Posterior cingulate gyrus (tissue), 11 donors: ENCODE measurements at places on chromosomes 16 and 17.

- no peak for DNase-seq
Observed at GRCh38 chr16:14564861-14565687, 65.0 kb downstream of the PARN start.

- DNase-seq = peak; percentile 13
Observed at GRCh38 chr16:52498328-52499059, 48.4 kb downstream of the TOX3 start.

DNA sequence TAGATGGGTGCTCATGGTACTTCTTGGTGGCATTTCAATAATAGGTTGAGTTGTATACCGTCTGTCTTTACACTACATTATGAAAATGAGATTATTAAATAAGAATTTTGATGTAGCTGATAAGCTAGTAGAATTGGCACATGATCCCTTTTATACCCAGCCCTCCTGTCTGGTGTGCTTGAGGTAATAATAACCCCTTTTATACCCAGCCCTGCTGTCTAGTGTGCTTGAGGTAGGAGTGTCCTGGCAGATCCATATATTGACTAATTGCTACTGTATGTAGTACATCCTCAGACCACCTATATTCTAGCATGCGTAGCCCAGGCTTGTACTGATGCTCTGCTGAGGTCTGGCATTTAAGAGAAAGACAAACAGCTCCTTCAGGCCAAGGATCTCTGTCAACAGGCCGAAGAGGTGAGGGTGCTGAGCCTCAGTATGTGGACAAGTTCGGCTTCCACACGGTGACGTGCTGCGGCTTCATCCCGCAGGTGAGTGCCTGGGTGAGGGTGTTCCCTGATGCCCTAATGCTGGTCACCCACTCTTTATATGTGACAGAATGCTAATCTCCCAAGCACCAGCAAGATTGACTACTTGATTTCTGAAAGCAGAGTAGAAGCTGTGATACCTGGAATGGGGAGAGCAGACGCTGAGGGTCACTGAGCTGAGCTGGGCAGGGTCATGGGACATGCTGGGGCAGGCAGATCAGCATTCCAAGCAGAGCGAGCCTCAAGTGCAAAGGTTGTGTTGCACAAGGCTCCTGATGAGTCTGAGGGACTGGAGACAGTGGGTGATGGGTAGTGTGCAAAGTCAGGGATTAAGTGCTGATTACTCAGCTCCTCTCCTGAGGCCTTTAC is 5.7 kb downstream of the FN3K start:
- no peak for DNase-seq

- DNase-seq = no peak
Observed at GRCh38 chr16:55248058-55248457, 75.9 kb upstream of the IRX6 start.

DNA sequence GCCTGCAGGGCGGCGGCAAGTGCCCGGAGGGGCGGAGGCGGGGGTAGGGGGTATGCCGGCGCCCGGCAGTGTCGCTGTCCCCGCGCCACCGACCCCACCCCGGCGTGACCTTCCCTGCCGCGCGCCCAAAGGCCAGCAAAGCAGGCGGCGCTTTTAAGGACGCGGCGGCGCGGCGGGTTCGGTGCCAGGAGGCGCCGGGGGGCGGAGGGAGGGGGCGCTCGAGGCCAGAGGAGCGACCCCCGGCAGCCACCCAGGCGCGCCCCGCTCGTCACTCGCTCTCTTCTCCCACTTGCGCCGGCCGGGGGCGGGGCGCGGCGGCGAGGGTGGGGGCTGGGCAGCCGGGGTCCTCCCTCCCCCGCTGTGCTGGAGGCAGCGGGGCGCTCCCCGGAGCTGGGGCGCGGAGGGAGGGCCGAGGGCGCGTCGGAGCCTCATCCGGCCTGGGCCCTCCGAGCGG is 8.6 kb upstream of the BAHCC1 start:
- peak; percentile 90 for DNase-seq

DNA sequence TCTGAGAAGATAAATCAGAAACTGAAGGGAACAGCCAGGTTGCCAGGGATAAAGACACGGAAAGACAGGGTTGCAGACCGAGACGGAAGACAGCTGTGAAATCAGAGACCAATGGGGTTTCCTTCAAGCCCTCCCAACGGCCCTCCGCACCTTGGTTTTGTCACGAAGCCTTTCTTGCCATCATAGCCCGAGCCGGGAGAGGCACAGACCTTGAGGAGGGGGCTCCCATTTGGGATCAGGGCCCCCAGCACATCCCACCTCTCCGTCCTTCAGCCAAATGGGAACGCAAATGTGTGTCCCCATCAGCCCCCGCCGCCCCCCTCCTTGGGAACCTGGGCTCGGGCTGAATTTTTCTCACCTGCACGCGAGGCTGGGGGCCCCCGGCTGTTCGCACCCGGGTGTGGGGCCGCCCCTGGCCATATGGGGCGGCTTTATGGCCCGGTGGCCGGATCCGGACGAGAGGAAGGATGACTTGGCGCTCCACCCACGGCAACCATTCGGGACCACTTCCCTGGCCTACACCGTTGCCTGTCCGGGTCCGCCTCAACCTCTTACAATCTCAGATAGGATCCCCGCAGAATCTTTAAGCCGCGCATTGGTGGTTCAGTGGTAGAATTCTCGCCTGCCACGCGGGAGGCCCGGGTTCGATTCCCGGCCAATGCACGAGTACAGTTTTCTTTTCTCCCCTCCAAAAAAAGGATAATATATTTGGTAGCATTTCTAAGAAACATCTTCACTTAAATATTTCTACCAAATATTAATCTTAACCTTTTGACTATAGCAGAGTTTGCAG is 1.4 kb upstream of the HES7 start:
- peak; percentile 85 for DNase-seq

GRCh38 chr16:49478616-49479015 is 105.0 kb downstream of the C16orf78 start:
- no peak for DNase-seq

GRCh38 chr16:77509796-77510195 is 75.0 kb upstream of the ADAMTS18 start:
- DNase-seq = no peak

DNA sequence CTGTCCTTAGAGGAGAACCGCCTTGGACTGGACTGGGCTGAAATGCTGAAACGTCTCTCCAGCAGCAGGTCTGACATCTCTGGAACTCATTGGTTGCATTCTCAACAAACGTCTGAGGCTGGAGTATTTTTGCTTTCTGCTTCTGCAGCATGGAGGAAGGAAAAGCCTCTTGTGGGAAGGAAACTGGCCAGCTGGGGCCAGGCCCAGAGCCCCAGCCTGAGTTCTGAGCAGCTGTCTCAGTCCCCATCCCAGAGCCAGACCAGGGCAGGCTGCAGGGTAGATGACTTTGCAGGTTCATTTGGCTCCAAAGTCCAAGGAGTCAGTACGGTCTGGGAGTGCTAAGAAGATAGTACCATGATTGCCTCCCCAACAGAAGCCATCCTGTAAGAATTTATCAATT is 18.3 kb downstream of the TEKT3 start:
- DNase-seq = no peak

GRCh38 chr17:46991617-46992016 is 12.6 kb upstream of the RPRML start:
- no peak for DNase-seq

DNA sequence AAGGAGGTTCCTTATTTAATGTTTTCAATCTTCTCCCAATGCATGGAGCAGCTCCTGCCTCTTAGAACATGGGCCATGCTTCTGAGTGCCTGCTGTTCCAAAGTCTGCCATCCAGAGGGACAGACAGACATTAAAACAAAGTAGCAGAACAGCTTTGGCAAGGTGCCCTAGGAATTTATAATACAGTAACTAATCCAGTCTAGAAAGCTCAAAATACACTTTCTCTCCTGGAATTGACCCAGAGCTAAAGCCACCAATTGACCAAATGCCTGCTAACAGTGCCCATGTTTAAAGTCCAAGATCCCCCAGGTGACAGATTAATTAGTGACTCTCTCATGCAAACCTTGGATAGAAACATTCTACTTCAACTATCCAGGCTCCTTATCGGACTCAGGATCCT is 11.1 kb upstream of the CHRNE start:
- no peak for DNase-seq

GRCh38 chr17:78355045-78355641 is 4.7 kb downstream of the SOCS3 start:
- no peak for DNase-seq

GRCh38 chr16:88866151-88866920 is at the start of gene PABPN1L:
TSS of gene PABPN1L (minus strand) at chr16:88866660. CDS start at chr16:88866606, 54 bp downstream.
- DNase-seq = no peak

DNA sequence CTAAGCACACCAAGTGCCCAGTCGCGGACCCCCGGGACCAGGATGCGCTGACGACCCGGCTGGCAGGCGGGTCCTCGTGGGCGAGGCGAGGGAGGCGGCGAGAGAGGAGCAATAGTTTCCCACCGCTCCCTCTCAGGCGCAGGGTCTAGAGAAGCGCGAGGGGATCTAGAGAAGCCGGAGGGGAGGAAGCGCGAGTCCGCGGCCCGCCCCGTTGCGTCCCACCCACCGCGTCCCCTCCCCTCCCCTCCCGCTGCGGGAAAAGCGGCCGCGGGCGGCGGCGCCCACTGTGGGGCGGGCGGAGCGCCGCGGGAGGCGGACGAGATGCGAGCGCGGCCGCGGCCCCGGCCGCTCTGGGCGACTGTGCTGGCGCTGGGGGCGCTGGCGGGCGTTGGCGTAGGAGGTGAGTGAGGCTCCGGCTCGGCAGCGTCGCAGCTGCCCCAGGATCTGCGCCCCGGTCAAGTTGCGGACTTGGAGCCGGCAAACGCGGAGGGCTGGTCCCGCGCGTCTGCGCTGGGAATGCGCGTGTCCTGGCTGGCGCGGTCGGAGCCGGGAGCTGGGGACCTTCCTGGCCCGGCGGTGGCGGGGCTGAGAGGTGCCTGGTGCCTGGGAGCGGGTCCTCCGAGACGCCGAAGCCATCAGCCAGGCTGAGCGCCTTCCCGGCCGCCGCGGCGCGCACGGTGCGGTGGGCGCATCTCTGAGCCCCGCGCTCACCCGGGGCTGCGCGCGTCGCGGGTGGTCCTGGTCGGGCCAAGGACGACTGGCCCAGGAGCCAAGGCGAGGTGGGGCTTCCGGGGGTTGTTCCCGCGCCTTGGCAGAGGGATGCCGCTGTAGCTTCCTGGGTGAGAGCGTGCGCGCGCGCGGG is at the start of gene ITGB3:
TSS of gene ITGB3 (plus strand) at position 287 of the 862 bp plus-strand sequence. CDS start at position 322, 35 bp downstream.
- DNase-seq = no peak

GRCh38 chr17:28763804-28764266 is 20.0 kb downstream of the TRAF4 start:
- DNase-seq = no peak

GRCh38 chr17:983921-984320 is 4.3 kb upstream of the NXN start:
- DNase-seq = no peak

GRCh38 chr17:67521775-67522069 is 144.6 kb downstream of the PITPNC1 start:
- no peak for DNase-seq

DNA sequence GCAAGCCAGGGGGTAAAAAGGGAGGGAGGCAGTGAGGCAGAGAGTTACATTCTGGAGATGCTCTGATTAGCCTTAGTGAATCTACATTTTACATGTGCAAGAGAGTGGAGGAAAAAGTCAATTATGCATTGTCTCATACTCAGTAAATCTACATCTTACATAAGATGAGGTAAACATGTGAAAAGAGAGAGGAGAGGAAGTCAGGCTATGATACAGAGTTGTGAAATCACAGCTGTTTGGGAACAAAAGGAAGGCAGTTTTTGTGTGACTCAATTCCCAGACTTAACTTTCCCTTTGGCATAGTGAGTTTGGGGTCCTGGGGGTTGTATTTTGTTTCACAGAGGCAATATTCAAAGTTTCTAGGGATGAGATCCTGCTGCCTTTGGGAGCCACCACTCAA is 67.8 kb downstream of the GP2 start:
- DNase-seq = no peak

DNA sequence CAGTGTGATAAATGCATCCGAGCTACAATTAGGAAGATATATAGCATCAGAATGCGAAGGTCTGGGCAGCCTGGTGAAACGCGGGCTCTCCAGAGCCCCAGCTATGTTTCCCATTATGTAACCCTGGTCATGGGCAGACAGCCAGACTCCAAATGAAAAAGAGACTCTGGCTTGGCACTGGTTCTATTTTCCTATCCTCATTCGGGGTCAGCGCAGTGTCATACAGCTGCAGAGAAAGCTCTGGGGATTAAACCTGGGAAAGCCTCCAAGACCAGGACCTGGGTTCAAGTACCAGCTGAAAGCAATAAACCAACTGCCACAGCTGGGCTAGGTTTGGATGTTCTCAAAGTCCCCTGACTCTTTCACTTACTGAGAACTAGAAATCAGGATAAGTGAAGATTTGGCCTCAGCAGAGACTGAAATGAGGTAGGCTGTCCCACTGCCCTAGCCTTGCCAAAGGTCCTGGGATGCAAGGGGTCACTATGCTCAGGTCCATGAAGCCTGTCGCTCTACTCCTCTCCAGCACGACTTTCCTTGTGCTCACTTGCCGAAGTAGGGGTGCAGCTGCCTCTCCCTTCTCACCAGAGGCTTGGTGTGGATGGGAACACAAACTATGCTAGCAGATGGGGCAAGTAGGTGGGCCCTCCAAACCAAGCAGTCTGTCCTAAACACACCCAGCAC is 123.8 kb downstream of the SMG6 start:
- peak; percentile 51 for DNase-seq

DNA sequence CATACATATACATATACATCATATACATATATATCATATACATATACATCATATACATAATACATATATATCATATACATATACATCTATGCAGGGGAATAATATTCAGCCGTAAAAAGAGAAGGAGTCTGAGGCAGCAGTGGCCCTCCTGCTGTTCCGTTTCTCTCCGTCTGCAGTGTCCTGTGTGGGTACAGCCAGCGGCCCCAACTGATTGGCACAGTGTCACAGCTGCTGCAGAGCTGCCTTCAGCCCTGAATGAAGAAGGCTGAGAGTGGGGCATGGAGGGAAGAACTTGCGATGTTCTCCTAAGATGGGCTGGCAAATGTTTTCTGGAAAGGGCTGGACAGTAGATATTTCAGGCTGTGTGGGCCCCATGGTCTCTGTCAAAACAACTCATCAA is 146.9 kb downstream of the SNX29 start:
- no peak for DNase-seq

GRCh38 chr17:8147805-8148404 is 4.3 kb downstream of the PER1 start:
- no peak for DNase-seq

- peak; percentile 26 for DNase-seq
Observed at GRCh38 chr16:12459391-12460063, 344.2 kb downstream of the CPPED1 start.

- peak; percentile 54 for DNase-seq
Observed at GRCh38 chr17:29722411-29723198, 99.9 kb upstream of the CORO6 start.

DNA sequence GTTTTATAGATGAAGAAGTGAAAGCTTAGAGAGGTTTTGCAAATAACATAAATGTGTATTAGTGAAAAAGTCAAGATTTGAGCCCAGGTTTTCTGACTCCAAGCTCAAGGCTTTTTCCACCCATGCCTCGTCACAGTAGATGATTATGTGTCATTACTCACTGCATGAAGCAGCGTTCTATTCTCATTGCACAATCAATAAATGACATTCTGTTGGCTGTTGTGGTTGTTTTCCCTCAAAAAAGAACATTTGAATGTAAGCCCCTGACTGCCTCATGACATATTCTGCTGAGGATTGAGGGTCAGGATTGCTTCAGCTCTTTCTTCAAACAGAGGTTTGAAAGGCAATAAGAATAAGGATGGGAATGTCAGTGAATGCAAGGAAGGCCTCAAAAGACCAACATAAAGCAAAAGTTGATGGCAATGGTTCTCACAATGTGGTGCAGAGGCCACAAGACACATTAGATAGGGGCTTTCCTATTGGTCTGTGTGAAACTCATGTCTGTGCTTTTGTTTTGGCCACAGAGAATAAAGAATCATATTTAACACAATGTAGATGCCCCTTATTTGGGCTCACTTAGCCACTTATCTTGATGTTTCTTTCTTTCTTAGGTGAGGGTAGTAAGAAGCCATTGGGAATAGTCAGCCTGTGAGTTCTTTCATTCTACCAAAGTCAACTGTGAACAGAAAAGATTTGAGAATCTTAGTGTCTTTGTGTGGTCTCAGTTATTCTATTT is 5.4 kb upstream of the MMD start:
- no peak for DNase-seq
